ENCODE measurements at places on chromosomes 6 and 20.

DNA sequence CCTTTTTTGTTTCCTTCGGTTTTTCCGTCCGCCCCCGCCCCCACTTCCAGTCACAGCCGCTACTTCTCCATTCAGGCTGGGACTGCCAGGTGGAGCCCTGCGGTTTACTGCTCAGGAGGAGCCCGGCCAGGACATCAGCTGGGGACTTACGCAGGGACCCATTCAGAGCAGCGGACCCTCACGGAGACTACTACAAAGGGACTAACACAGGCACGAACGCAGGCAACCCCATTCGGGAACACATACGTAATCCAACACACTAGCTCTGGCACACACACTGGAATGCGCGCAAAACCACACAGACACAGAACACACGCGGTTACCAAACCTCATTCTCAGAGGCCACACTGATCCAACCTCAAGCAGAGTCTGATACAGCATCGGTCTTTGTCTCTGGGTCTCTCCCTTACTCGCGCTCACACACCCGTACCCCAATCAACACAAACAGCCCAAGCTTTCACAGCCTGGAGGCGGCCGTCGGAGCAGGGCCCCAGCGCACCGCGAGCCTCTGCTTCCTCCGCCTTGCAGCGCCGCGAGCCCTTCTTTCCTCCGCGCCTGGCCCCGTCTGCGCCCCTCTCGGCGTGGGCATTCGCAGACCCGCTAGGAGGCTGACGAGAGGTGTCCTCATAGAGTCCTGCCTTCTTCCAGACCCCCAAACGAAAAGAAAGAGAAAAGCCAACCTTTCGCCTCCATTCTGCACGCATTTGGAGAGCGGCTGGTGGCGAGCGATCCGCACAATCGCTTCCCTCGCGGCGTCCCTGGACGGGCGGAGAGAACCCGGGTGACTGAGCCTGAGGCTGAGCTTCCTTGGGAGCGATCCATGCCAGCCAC is 1.1 kb upstream of the SLC32A1 start:
- DNase-seq = no peak

DNA sequence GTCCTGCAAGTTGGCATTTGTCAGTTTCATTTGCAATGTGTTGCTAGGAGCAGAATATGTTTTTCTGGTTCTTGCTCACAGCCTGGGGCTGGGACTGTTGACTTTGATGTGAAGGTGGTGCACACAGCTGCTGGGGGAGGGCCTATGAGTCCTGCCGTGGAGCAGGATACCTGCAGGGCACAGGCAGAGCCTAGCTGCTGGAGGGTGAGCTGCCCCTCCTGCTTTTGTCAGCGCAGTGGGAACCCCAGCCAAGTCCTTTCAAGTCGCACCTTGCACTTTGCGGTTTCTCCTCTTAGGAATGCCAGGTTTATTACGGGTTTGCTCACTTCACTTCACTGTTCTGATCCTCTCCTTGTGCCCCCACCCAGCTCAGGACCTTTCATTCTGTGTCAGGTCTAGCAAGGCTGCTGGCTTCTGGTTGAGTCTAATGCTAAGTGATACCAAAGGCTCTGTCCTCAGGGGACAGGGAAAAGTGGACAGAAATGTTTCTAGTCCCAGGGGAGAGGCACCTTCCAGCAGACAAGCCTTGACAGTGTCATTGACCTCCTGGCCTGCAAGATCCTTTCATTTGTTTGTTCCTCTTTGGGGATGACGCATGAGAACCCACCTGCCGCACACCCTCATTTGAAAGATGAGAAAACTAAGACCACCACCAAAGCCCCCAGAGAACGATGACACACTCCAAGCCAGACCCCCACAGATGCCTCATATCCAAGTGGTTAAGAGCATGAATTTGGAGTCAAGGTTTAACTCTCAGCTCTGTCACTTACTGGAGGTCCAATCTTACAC is 2.7 kb upstream of the SPO11 start:
- DNase-seq = no peak

- DNase-seq = no peak
Observed at GRCh38 chr6:26158581-26159356, 71.5 kb downstream of the HFE start.

DNA sequence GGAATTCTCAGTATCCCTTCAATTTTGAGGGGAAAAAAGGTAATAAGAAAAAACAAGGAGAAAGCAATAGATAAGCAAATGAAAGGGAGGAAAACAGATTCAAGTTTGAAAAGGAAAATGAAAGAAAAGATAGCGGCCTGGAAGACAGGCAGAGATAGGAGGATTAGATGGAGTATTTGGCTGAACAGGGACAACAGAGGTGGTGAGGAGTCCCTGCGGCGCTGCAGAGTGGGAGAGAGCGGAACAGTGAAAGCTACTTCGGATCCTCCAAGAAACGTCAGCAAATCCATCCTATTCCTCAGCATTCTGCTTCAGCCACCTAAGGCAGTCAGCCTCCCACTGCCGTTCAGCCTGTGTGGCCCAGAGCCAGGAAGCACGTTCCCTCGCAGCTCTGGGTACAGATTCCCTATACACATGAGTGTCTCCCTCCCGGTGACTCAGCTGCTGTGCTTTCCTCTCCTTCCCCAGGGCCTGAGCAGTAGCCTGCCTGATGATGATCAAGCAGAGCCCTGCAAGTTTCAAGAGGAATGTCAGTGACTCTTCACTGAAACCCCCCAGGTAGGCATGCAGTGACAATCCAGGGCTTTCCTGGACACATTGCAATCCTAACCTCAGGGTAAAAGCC is 43.4 kb upstream of the CDYL start:
- peak; percentile 88 for DNase-seq

DNA sequence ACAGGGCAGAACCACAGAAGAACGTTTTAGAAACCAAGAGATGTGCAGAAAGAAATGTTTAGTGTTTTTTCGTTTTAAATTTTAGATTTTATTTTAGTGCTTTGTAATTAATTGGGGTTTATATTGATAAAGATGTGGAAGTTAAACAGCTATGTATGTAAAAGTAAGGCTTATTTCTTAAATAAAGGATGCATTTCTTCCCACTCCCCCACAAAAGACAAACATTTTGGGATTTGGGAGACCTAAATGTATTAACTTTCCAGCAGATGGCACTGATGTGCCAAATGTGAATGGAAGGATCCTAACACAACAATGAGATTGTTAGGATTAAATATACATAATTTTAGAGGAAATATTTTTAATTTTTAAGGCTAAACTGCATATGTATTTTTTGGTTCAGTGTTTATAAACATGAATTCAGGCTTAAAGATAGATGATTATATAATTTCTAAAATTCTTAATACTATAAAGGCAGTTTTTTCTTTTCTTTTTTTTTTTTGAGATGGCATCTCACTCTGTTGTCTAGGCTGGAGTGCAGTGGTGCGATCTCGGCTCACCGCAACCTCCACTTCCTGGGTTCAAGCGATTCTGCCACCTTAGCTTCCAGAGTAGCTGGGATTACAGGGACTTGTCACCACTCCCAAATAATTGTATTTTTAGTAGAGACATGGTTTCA is 12.0 kb downstream of the PFDN4 start:
- DNase-seq = peak; percentile 76

- DNase-seq = no peak
Observed at GRCh38 chr6:114323784-114324183, 19.0 kb downstream of the HS3ST5 start.

Data from HTR-8/SVneo (cell line).